ENCODE measurements at places on chromosomes 6 and 20.

- DNase-seq, result no peak
These were observed 114.7 kb upstream of the BEND3 start for GRCh38 chr6:107230024-107230423.

GRCh38 chr6:3442431-3443220 lies 14.2 kb downstream of the SLC22A23 start:
- no peak for DNase-seq

DNA sequence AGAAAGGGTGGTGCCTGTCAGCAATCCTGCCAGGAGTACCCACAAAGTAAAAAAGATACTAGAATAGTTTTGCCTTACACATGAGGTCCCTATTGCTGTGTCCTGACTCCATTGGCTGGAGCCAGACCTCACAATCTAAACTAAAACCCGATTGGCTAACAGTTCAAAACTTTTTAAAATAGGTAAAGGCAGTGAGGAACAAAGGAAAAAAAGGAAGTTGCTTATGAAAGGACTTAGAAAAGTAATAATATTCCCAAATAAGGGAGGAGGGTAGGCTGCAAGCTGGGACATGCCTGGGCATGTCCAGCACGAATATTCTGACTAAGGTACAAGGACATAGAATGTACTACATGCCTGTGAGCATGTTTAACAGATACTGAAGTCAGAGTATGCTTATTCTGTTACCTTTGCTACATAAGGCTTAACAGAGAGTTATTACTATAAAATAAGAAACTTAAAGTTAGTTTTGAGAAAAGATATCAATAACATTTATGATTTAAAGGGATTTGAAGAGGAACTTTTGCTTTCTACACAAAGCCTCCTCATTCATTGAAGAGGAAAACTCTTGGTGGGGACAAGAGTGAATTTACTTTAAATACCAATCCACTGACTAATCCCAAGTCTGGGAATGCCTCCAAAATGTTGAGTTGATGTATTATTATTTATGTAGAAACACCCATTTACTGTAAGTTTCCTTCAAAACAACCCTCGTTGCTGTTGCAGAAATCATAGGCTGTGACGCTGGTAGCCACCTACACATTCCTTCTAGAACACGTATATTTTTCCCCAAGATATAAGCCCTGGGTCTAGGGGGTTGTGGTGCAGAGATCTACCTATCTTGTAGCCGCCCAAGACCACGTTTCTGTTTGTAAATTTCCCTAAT lies 8.2 kb upstream of the MTHFD1L start:
- no peak for DNase-seq

DNA sequence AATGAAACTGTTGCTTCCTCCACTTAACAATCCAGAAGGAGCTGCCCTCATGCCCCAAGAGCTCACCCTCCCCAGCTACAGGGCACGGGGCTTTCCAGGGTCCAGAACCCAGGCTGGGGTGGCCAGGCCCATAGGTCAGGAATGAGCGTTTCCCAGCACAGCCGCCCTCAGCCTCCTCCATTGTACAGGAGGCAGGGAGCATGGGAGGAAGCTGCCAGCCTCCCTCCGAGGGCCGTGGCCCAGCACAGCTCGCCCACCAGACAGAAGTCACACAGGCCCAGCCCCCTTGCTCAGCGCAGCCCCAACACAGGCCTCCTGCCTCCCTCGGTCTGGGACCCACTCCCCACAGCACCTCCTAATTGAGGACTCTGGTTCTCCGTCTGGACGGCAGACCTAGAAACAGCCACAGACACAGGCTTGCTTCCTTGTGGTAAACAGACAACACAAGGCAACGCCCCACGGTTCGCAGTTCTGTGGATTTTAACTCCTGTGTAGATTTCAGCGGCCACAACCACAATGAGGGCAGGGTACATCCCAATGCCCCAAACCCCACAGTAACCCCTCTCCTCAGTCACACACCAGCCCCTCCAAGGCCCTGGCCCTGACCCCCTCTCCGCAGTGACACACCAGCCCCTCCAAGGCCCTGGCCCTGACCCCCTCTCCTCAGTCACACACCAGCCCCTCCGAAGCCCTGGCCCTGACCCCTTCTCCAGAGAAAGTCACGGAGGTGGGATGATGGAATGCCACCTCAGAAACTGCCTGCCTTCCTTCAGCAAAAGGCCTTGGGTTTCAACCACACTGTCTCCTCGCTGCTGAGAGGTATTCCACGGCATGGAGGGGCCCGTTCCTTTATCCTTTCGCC lies 173.5 kb downstream of the DLL1 start:
- no peak for DNase-seq

- no peak for DNase-seq
These were observed 696.7 kb downstream of the DHX35 start for GRCh38 chr20:39658662-39659409.

- DNase-seq, result no peak
These were observed 12.1 kb upstream of the SERINC3 start for GRCh38 chr20:44533928-44534327.

DNA sequence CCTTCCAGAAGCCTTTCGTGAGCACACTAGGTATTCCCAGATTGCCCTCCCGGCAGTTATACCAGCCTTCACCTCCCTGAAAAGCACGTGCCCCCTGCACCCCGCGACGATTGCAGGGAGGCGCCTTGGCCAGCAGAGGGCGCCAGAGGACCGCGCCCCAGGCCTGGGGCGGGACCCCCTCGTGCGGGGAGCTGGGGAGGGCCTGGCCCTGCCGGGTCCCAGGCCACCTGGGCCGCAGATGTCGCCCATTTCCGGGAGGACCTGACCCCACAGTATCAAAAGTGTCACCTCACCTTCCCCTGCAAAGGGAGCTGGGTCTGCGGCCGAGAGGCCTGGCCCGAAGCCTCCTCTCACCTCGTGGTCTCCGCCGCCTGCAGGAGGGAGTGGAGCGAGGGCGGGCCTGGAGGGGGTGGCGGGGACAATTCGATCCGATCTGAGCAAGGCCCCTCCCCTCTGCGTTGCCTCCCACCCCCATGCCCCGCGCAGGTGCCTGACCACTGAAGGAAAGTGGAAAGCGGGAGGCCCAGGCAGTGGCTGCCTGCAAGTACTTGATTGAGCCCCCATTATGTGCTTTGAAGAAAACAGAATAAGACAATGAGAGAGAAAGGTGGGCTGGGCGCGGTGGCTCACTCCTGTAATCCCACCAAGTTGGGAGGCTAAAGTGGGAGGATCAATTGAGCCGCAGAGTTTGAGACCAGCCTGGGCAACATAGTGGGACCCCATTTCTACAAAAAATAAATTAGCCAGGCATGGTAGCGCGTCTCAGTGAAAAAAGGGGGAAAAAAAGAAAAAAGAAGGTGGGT lies 3.5 kb upstream of the SNAI1 start:
- peak; percentile 49 for DNase-seq

- no peak for DNase-seq
These were observed 887.3 kb downstream of the PHF3 start for GRCh38 chr6:64522859-64523258.

GRCh38 chr20:1879369-1879768 lies 15.8 kb upstream of the SIRPA start:
- DNase-seq, result no peak

- no peak for DNase-seq
These were observed 4.9 kb downstream of the RIMS4 start for GRCh38 chr20:44805335-44805978.

- no peak for DNase-seq
These were observed 1085.3 kb upstream of the MAP3K7 start for GRCh38 chr6:91672201-91672600.

GRCh38 chr20:23024701-23025100 lies 10.4 kb upstream of the SSTR4 start:
- DNase-seq, result no peak

- DNase-seq, result no peak
These were observed at the start of gene ID4 for GRCh38 chr6:19836799-19837510. ID4 (plus strand) TSS chr6:19837370; CDS start chr6:19837755, 385 bp downstream.

- no peak for DNase-seq
These were observed 46.5 kb upstream of the TPD52L1 start for GRCh38 chr6:125107048-125107447.

DNA sequence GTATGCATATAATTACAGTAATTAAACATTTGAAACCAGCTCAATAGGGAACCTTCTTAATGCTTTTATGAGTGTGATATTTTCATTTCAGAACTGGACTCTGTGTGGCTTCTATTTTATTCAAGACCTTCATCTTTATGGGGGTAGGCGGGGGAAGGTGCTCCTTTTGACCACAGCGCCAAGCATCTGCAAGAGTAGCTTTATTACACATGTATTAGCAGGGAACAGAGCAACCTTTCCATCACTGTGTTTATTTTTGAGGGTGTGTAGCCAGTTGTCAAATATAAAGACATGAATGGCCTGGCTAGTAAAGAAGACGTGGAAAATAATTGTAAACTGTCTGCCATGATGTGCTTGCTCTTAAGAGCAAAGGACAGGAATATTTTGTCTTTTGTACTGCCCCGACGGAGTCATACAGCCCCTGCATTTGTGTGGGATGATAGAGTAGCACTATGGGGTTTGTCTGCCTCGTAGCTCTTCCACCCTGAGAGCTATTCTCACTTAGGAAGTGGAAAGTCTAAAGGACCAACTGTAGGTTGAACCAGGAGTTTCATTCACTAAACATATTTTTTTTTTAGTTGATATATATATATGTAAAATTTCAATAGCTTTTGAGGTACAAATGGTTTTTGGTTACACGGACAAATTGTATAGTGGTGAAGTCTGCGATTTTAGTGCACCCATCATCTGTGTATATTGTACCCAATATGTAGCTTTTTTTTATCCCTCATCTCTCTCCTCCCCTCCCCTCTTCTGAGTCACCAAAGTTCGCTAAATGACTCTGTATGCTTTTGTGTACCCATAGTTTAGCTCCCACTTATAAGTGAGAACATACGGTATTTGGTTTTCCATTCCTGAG lies 91.2 kb downstream of the CARMIL1 start:
- no peak for DNase-seq

Data from activated CD4-positive, alpha-beta T cell treated with anti-CD3 and anti-CD28 coated beads for 24 hours (primary cell).